NCI-H2081 treated with DMSO at 0.1 percent for 48 hours (cell line): ENCODE measurements at places on chromosomes 6 and 20.

DNA sequence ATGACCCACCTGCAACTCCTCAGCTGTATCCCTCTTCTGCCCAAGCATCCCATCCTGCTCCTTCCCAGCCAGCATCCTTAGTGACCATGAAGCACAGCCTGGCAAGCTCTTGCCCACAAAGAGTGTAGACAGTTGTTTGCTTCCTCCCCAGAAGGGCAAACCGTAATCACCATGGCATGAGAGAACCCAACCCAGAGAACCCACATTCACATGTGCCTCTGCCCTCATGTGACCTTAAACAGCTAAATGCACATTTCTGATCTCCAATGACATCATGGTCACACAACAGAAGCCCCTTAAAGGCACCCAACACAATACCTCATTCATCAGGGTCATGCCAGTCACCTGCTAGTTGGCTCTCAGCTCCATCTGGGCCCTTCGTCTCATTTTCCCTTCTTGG lies 162.8 kb upstream of the CDYL start:
- no peak for DNase-seq

- no peak for DNase-seq
These were observed 27.3 kb downstream of the ADGRF5 start for GRCh38 chr6:46894433-46894832.

DNA sequence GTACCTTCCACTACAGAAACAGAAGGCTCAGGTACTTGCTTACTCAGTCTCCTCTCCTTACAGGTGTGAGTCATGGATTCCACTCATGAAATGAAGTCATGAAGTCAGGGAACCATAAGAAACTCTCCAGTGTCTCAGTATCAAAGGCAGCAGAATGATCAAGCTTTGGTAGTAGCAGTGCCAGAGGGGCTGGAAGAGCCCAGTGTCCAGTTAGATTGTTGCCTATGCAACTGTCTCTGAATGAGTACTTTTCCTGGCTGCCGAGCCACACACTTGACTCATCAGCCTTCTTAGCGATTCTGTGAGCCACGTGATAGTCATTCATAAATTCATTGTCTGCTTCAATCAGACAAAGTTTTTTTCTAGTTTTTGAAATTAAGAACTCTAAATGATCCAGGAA lies 52.2 kb upstream of the DTNBP1 start:
- DNase-seq: no peak

- no peak for DNase-seq
These were observed 110.4 kb downstream of the LIN28B start for GRCh38 chr6:105067329-105067728.

DNA sequence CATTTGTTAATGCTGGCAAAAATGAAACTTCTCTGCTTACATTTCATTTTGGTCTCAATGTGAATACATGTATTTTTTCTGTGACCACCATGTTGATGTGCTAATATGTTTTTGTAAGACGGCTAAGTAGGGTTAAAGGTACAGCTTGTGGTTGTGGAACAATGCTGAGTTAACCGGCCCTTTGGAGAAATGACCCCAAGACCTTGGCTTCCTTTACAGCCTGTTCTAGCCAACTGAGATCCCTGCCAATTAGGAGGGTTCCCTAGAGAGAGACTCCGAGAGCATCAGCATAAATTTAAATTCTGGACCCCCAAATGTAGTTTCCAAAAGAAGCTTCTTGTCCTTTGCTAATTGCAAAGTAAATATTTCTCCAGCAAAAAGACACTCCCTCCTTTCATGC lies 44.4 kb downstream of the RSPO3 start:
- no peak for DNase-seq

GRCh38 chr6:103675807-103676406 lies 1183.8 kb downstream of the HACE1 start:
- DNase-seq: no peak

- DNase-seq: no peak
These were observed 39.3 kb upstream of the OSTM1 start for GRCh38 chr6:108113557-108114519.
